ENCODE measurements at places on chromosomes 13 and 19. TPM values are rescaled to one million over a fixed set of nuclear protein-coding genes. Genes with fewer than 3 reads are reported as not detected.

DNA sequence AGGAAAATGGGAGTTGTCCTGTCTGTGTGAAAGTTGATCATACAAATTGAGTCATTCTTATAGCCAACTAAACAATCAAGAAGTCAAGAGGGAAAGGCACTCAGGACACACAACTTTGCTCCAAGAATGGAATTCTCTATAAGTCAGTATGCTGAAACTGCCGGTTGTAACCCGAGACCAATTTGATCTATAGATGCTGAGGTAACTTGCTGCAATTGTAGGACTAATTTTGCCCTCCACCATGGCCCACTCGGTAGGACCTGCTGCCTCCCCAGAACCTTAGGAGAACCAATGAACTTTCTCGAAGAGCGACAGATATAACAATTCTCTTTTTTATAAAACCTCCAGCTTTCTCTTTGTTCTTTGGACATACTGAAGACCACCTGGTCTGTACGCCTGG is 157.0 kb downstream of the RNF17 start:
- no peak for DNase-seq

DNA sequence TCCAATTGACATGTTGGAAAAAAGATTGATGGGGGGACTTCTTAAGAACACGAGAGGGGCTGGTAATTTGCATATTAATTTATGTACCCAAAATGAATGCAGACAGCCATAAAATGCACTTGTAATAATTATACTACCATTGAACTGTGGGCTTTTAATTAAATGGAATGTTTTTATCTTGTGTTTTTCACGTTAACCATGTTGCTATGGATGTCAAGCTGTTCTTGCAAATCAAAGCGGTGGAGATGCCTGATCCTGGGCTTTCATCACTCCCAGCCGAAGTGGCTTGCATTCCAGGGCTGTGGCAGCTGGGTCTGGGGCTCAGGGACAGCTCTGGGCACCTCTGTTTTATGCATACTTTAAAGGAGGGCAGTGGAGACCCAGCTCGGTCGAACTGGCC is 179.4 kb upstream of the TMTC4 start:
- no peak for DNase-seq

DNA sequence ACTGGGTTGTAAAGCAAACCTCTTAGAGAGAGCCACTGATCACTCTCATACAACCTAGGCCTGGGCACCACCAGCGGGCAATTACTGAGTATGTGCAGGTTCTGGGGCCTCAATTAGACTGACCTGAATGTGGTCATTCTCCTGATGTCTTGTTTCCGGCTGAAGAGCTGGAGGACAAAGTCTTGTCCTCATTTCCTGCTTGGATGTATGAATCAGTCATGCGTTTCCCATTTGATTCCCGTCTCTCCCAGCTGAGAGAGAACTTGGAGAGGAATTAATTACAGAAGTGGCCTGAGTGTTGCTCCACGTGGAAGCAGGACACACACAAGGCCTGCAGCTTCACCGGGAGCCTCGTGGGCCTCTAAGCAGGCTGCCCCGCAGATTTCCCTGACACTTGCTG is 799.3 kb upstream of the ARGLU1 start:
- no peak for DNase-seq

DNA sequence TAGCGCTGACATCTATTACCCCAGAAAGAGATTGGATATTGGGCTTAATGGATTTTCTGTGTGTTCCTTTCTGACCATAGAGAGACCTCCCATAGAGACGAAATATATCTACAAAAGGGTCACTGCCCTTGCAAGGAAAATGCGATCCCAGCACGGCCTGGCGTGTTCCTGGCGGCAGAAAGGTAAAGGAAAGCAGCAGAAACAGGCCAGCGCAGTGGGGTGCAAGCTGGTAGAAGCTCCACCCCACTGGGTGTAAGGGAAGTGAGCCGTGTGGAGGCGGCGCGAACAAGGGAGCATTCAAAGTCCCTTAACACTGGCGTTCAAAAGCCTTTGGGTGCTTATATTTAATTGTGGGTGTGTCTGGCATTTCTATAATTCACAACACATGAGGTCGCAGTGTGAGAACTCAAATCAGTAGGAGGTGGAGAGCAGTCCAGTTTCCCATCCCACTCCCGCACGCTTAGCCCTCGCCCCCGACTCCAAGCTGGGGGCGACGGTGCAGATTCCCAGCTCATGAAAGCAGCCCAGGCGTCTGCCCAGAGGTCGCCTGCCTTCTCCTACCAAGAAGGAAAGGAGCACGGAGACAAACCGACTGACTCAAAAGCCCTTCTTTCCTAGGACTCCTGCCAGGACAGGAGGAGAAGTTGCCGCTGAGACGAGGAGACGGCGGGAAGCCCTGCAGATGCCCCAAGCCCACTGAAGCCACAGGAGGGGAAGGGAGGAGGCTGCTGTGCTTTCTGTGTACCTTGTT is 478.4 kb downstream of the FOXO1 start:
- no peak for DNase-seq

DNA sequence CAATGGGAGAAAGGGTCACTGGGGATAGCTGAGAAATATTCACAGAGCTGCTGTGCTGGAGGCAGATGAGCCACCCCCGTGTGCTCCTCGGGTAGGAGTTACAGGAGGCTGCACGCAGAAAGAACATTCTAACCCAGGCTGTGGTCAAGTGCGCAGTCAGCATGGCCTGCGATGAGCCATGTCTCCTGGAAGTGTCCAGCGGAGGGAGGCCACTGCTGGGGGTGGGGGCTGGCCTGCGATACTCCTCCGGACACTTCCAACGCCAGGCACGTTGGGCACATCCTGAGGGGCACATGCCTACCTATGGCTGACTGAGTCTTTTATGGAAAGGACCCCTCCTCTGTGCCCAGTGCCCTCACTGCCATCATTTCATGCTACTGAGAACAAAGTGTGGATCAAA is 55.9 kb downstream of the RAB20 start:
- no peak for DNase-seq

GRCh38 chr19:12733369-12734214 is 892 bp downstream of the TRIR start:
- peak; percentile 73 for DNase-seq

DNA sequence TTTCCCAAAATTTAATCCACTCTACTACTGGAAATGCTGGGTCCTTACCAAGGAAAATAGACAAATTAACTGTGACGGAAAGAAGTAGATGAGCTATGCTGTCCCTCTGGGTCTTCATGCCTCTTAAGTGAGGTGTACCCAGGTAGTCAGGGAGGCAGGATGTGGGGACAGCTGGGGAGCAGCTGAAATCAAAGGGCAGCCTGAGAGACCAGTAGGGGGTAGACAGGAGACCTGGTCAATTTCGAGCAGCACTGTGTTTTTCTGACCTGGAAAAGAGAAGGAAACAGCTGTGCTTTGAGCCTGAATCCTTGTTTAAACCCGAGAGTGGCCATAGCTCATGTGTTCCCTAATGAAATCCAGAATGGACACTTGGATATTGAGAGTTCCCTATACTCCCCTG is 587.3 kb downstream of the EFNB2 start:
- no peak for DNase-seq

DNA sequence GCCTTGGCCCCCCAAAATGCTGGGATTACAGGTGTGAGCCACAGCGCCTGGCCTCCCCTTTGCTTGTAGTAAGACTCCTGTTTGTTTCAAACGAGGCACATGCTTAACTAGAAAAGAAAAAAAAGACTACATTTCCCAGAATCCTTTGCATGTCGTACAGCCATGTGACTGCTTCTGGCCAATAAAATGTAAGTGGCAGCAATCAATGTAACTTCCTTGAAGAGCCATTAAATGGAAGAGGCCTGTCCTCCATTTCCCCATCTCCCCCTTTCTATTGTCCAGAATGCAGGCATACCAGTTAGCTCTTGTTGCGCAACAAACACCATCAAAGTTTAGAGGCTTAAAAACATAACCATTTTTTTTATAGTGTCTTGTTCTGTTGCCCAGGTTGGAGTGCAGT is 10.4 kb upstream of the GPR32 start:
- DNase-seq, result peak; percentile 68

- DNase-seq, result peak; percentile 17
Observed at GRCh38 chr19:32336259-32337083, 8.9 kb upstream of the ZNF507 start.

DNA sequence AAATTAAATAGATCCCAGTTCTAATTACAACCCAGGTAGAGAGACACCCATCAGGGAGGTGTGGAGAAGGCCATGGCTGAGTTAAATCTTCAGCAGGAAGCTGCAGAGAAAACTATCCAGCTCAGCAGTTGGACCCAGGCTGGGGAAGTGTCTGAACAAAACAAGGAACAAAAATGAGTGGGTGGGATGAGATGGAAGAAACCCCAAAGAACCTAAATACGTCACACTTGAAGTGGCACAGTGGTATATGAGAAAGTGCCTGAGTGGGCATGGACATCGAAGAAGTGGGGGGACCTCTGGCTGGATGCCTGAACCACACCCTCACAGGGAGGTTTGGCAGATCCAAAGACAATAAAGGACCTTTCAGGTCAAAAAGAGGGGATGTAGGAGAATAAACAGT is 3.5 kb upstream of the EPHX3 start:
- DNase-seq, result no peak

DNA sequence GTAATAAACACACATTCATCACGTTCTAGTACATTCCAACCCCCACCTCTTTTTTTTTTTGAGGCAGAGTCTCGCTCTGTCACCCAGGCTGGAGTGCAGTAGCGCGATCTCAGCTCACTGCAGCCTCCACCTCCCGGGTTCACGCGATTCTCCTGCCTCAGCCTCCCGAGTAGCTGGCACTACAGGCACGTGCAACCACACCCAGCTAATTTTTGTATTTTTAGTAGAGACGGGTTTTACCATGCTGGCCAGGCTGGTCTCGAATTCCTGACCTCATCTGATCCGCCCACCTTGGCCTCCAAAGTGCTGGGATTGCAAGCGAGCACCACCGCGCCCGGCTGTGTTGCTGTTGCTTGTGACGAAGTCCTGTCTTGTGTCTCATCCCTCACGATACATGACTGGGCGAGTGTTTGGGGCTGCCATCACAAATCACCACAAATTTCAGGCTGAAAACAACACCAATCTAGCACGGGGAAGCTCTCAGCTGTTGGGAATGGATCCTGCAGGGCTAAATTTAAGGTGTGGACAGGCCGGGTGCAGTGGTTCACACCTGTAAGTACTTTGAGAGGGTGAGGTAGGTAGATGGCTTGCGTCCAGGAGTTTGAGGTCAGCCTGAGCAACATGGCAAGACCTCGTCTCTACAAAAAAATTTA is 15.7 kb downstream of the MOB3A start:
- no peak for DNase-seq

- no peak for DNase-seq
Observed at GRCh38 chr13:113205428-113205931, 3.0 kb downstream of the PCID2 start.

GRCh38 chr13:105937451-105937850 is 598.0 kb downstream of the EFNB2 start:
- DNase-seq, result no peak

GRCh38 chr19:48812094-48812929 is 1.5 kb upstream of the BCAT2 start:
- peak; percentile 83 for DNase-seq

DNA sequence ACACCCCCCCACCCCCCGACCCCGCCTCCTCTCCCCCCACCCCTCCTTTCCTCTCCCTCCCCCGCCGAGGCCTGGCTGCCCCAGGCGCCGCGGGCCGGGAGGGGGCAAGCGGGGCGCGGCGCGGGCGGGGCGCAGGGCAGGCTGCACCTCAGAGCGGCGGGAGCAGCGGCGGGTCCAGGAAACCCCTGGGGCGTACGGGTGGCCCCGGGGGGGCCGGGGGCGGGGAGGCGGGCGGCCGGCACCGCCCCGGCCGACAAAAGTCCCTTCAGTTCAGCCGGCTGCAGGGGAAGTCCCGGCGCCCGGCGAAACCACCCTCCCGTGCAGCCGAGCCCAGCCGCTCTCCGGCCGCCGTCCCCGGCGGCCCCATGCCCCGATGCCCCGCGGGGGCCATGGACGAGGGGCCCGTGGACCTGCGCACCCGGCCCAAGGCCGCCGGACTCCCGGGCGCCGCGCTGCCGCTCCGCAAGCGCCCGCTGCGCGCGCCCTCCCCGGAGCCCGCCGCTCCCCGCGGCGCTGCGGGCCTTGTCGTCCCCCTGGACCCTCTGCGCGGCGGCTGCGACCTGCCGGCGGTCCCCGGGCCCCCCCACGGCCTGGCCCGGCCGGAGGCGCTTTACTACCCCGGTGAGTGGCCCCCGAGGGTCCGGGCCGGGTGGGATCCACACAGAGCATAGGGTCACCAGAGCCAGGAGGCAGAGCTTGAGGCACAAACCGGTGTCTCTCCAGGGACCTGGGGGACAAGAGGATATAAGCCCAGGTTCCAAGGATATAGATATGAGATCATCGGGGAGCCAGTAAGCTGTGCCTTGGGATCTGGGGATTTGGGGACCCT is at the start of gene BCL3:
Gene BCL3 (plus strand): TSS at position 283 of the 829 bp plus-strand sequence. CDS start 83 bp downstream, at position 366.
- no peak for DNase-seq

DNA sequence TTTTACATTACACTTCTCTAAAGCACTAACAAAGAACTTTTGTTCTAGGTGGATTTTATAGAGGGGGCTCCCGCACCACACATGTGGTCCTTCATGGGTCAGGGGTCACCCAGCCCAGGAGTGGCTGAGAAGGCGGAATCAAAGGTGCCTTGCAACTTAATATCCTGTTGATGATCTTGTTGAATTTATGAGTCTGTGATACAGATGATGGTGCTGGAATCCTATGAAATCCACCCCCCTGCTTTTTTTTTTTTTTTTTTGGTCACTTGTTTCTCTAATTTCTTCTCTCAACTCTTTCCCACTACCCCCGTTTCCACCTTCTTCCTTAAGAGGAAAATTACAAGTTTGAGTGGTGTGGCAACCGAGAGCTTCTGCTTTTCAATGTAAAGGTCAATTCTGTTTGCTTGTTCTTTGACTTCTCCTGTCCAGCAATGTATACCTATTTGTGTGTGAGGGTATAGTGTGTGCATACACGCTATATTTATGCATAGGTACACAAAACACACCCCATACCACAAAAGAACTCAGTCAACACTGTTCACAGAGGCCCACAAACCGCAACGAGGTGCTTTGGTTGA is 4.2 kb upstream of the ZIC2 start:
- no peak for DNase-seq

DNA sequence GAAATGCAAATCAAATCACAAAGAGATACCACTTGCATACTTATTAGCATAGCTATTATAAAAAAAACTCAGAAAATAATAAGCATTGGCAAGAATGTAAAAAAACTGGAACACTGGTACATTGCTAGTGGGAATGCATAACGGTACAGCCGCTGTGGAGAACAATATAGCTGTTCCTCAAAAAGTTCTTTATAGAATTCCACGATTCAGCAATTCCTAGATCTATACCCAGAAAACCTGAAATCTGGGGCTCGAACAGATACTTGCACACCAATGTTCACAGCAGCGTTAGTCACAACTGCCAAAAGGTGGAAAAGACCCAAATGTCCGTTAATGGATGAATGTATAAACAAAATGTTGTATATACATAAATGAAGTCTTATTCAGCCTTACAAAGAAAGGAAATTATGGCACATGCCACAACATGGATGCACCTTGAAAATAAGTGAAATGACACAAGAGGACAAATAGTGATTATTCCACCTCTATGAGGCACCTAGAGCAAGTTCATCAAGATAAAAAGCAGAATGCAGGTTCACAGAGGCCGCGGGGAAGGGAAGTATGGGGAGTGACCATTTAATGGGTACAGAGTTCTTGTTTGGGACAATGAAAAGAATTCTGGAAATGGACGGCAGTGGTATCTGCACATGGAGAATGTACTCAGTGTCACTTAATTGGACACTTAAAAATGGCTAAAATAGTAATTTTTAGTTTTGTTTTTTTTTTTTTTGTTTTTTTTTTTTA is 107.2 kb downstream of the USP12 start:
- no peak for DNase-seq

TSSK6 gene
- total RNA-seq, result 2.5 TPM

SLC25A15 gene
- total RNA-seq, result 20.3 TPM

GPR180 gene
- 7.2 TPM for total RNA-seq

KLC3 gene
- total RNA-seq, result 0.44 TPM

CEACAM8 gene
- not detected for total RNA-seq

PCDH8 gene
- 4.8 TPM for total RNA-seq

All from A673 (cell line).